ENCODE measurements at places on chromosomes 7 and 10.

DNA sequence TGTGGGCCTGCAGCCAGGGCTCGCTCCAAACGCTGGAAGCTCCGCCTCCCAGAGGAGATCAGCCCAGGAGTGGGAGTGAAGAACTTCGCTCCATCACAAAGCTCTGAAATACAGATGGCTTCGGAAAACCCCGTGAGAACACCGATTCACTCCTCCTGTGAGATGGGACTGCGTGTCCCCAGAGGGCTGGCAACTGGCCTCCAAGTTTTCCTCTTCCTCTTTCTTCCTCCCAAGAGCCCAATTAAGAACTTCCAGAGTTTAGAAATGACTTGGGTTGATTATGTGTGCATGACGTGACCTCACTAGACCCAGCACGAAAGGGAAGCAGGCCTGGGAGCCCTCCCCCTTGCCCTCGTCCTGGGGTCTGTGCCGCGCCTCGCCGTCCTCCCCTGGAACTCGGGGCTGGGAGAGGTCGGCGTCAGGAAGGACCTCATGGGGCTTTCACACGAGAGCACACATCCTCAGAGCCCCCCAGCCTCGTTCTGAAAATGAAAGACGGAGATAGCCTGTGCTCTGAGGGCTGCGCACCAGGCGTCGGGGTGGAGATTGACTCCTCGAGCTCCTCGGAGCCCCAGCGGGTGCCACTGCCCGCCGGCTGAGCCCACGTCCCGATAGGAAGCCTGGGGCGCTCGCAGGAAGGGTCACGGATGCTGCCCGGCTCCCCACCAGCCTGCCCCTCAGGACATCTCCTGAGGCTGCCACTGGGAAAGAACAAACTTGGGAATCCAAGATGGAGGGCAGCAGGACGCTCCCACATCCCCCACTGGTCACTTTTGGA is 37.8 kb downstream of the PTPRN2 start:
- H3K27ac ChIP-seq: no peak overlapping the region
- peak; percentile 42 for DNase-seq
- H3K4me1 ChIP-seq: no peaks in the 10 kb centered on the region
- no peak overlapping the region for H3K4me3 ChIP-seq
- H3K36me3 ChIP-seq: no peaks in the 10 kb centered on the region

DNA sequence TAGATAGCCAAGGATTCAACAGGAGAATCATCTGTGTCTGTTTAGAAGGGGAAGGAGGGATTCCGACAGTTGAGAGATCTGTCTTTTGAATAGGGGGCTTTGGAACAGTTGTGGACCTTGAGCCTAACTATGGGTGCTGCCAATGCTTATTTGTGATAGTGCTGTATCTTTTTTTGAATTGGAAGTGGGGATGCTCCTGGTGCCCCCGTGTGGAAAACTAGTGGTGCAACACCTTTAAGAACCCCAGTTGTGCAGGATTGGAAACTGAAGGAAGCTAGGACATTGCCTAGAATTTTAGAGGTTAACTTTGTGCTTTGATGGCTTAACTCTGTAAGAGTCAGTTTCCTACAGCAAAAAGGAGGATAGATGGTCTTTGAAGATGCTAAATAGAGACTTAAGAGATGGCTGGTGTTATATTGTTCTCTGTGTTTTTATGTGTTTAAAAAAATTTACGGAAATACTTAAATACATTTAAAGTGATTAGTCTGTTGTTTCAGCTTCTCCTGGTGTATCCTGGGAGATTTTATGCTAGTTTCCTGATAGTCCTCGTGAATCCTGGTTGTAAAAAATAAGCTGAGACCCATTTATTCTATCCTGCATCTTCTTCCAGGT is 69.3 kb downstream of the AP3M1 start:
- H3K27me3 ChIP-seq: no peaks in the 10 kb centered on the region
- peak; percentile 69 for DNase-seq
- H3K4me3 ChIP-seq: no peak overlapping the region
- peak overlapping the region; percentile 43 for H3K27ac ChIP-seq
- H3K4me1 ChIP-seq: peaks cover 50% of the 10 kb centered on the region

DNA sequence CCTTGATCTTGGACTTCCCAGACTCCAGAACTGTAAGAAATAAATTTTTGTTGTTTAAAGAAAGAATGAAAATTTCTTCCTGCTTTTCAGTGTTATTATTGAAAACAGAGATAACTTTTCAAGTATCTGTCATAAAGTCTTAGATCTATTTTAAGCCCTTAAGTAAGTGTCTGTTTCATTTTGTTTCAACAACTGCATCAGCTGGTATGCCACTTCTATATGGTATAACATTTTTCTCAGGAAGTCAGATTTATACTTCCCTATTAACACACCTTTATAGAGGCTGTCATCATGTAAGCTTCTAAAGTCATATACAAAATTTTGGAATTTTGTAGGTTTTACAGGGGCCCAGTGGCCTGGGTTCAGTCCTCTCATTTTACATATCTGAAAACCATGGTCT is 24.4 kb downstream of the RALA start:
- no peak for DNase-seq
- peaks cover 49% of the 10 kb centered on the region for H3K4me1 ChIP-seq
- H3K36me3 ChIP-seq: no peaks in the 10 kb centered on the region
- H3K4me3 ChIP-seq: no peak overlapping the region
- no peak overlapping the region for H3K27ac ChIP-seq
- H3K27me3 ChIP-seq: no peaks in the 10 kb centered on the region

GRCh38 chr10:119737823-119738222 is 12.0 kb downstream of the INPP5F start:
- H3K27ac ChIP-seq: peak overlapping the region; percentile 44
- no peaks in the 10 kb centered on the region for H3K27me3 ChIP-seq
- H3K4me3 ChIP-seq: 0 out of 2 replicates have a peak overlapping the region, but pooled peaks have one; percentile 29
- peaks cover 27% of the 10 kb centered on the region for H3K4me1 ChIP-seq
- no peaks in the 10 kb centered on the region for H3K36me3 ChIP-seq

DNA sequence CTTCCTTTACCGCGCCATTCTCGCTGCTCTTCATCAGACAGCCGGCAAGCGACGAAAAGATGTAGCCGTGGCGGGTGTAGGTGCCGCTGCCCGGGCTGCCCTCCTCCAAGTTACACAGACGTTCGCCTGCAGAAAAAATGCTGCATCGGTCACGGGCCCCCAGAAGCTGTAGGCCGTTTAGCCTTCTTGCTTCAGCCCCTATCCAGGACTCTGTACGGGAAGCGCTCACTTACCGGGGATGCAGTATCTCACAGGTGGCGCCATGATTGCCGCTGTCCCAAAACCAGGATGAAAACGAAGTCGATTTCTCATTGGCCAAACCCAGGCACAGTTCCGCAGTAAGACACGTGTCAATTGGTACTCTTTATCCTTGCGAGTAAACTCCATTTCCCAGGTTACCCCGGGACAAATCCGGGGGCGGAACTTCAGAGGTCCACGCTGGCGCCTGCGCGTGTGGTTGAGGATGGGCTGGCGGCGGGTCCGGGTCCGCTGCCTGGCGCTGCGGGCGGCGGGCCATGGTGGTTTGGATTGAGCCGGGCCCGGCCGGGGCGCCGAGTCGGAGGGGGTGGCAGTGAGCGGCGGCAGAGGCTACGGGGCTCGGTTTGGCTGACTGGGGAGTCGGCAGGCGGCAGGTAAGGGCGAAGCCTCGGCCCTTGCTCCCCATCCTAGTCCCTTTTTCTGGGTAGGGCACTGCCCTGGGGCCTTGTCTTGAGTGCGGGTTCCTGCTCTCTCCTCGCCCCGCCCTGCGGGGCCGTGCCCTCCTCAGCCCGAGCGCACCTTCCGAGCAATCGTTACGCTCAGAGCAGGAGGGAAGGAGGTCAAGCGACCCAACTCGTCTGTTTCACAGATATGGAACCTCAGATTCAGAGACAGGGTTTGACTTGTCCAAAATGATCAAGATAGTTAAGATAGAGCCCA is at the start of the genes EXOSC1 and ZDHHC16:
Gene EXOSC1 (minus strand): TSS at position 285 of the 918 bp plus-strand sequence. CDS start 21 bp downstream, at position 264.
Gene ZDHHC16 (plus strand): TSS at position 454 of the 918 bp plus-strand sequence. CDS start 5,501 bp downstream, outside the sequence.
- peak within 1 kb of the TSS; percentile 69 for H3K27ac ChIP-seq
- peak; percentile 99 for DNase-seq
- no peaks in the 10 kb centered on the region for H3K36me3 ChIP-seq
- peak within 1 kb of the TSS; percentile 85 for H3K4me3 ChIP-seq
- H3K27me3 ChIP-seq: no peaks in the 10 kb centered on the region

GRCh38 chr7:39027491-39027890 is 49.8 kb downstream of the POU6F2 start:
- H3K27me3 ChIP-seq: no peaks in the 10 kb centered on the region
- no peak for DNase-seq
- H3K36me3 ChIP-seq: no peaks in the 10 kb centered on the region
- no peaks in the 10 kb centered on the region for H3K4me1 ChIP-seq
- no peak overlapping the region for H3K27ac ChIP-seq

GRCh38 chr10:123858077-123858681 is 33.4 kb downstream of the CPXM2 start:
- no peak overlapping the region for H3K27ac ChIP-seq
- no peaks in the 10 kb centered on the region for H3K36me3 ChIP-seq
- H3K4me3 ChIP-seq: no peak overlapping the region
- no peaks in the 10 kb centered on the region for H3K27me3 ChIP-seq

- DNase-seq: no peak
- H3K36me3 ChIP-seq: no peaks in the 10 kb centered on the region
- H3K27me3 ChIP-seq: no peaks in the 10 kb centered on the region
- no peak overlapping the region for H3K4me3 ChIP-seq
- H3K4me1 ChIP-seq: peaks cover 22% of the 10 kb centered on the region
Measured at GRCh38 chr7:74282748-74283459, 6.3 kb upstream of the CLIP2 start.

DNA sequence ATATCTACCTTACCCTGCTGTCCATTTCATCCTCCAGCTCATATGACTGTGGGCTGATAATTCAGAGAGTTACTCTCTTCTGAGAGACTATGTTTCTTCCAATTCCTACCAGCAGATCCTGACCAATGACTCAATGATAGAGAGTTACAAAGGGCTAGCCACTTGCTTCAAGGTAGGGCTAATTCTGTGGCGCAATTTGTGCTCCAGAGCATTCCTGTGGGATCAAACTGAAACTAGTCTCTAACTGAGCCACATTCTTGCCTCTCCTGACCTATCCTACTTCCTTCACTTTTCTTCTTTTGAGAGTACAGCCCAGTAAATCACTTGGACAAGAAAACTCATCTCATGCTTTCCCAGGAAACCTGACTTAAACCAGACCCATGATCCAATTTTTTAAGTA is 17.9 kb upstream of the ASZ1 start:
- H3K4me3 ChIP-seq: no peak overlapping the region
- H3K27ac ChIP-seq: no peak overlapping the region
- H3K4me1 ChIP-seq: no peaks in the 10 kb centered on the region
- H3K27me3 ChIP-seq: peaks cover 8% of the 10 kb centered on the region
- DNase-seq: no peak
- H3K36me3 ChIP-seq: no peaks in the 10 kb centered on the region

- peaks cover 21% of the 10 kb centered on the region for H3K4me1 ChIP-seq
- no peak overlapping the region for H3K4me3 ChIP-seq
- peak; percentile 70 for DNase-seq
- H3K27me3 ChIP-seq: no peaks in the 10 kb centered on the region
- H3K36me3 ChIP-seq: no peaks in the 10 kb centered on the region
Measured at GRCh38 chr10:30788307-30788706, 158.8 kb upstream of the LYZL2 start.

GRCh38 chr10:7196284-7196683 is 214.6 kb downstream of the SFMBT2 start:
- H3K4me3 ChIP-seq: no peak overlapping the region
- no peak overlapping the region for H3K27ac ChIP-seq
- H3K27me3 ChIP-seq: no peaks in the 10 kb centered on the region
- no peaks in the 10 kb centered on the region for H3K4me1 ChIP-seq
- DNase-seq: no peak

GRCh38 chr10:90998733-90999511 is 78.0 kb upstream of the ANKRD1 start:
- H3K27ac ChIP-seq: no peak overlapping the region
- no peak for DNase-seq
- peaks cover 2% of the 10 kb centered on the region for H3K4me1 ChIP-seq
- H3K27me3 ChIP-seq: no peaks in the 10 kb centered on the region

DNA sequence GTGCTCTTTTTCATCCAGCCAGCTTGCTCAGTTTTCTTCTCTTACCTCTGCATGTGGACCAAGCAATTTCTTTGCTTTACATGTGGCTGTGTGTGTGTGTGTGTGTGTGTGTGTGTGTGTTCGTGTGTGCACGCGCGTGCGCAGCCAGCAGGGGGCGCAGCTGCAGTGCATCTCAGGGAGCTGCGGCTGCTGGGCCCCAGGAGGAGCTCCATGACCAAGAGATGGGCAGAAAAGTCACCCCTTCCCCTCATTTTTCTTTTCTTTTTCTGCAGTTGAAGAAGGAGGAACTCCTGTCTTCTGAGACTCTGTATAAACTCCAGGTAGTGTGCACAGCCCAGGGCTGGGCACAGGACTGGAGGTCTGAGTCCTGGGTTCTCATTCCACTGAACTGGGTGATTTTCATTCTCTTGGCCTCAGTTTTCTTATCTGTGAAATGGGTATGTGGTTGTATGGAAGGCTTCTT is 41.8 kb downstream of the BLNK start:
- no peaks in the 10 kb centered on the region for H3K4me1 ChIP-seq
- H3K27ac ChIP-seq: no peak overlapping the region
- DNase-seq: peak; percentile 67
- no peak overlapping the region for H3K4me3 ChIP-seq

DNA sequence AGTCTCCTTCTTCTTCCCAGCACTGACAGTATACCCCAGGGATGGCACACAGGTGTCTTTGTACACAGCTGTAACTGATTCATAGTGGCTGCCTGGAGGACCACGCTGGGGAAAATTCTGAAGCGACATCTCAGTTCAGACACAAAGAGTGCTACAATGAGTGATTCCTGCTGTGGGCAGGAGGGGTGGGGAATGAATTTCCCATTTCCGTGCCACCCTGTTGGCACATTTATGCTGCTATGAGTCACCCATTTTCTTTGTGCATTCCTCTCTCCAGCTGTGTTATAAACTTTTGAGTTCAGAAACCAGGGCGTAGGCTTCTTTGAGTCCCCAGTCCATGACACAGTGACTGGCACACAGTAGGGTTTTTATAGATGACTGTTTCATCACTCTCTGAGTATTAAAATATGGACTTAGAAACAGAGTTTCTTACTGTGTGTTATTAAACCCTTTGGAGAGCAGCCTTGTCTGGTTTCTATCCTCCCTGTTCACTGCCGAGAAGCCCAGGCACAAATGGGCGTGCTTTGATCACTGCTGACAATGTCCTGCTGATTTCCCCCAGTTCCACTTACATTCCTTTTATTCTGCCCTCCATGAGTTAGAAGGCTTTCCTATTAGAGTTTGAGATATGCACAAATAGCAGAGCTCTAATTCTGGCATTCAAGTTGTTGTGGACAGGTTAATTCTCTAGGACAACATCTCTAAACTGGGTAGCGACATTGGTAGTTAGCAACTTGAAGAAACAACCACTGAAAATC is 24.0 kb upstream of the NPS start:
- DNase-seq: peak; percentile 39
- H3K4me1 ChIP-seq: no peaks in the 10 kb centered on the region
- H3K36me3 ChIP-seq: no peaks in the 10 kb centered on the region

- H3K27ac ChIP-seq: no peak overlapping the region
- no peak for DNase-seq
- no peaks in the 10 kb centered on the region for H3K36me3 ChIP-seq
- no peaks in the 10 kb centered on the region for H3K4me1 ChIP-seq
Measured at GRCh38 chr10:24502006-24502405, 221.7 kb downstream of the ARHGAP21 start.

- H3K27ac ChIP-seq: no peak overlapping the region
- H3K4me1 ChIP-seq: peaks cover 8% of the 10 kb centered on the region
- no peak overlapping the region for H3K4me3 ChIP-seq
- no peak for DNase-seq
- no peaks in the 10 kb centered on the region for H3K27me3 ChIP-seq
Measured at GRCh38 chr10:15242261-15242840, 73.9 kb upstream of the NMT2 start.

- H3K36me3 ChIP-seq: no peaks in the 10 kb centered on the region
- no peaks in the 10 kb centered on the region for H3K4me1 ChIP-seq
- no peaks in the 10 kb centered on the region for H3K27me3 ChIP-seq
- H3K27ac ChIP-seq: no peak overlapping the region
Measured at GRCh38 chr7:155487509-155488482, 29.9 kb downstream of the EN2 start.

- no peaks in the 10 kb centered on the region for H3K36me3 ChIP-seq
- H3K27ac ChIP-seq: no peak overlapping the region
- no peaks in the 10 kb centered on the region for H3K4me1 ChIP-seq
- H3K27me3 ChIP-seq: peaks cover 6% of the 10 kb centered on the region
Measured at GRCh38 chr10:93854975-93855374, 38.8 kb upstream of the SLC35G1 start.

Measured in GM23248 (cell line).